ENCODE measurements at places on chromosomes 2 and 18. TPM values are rescaled to one million over a fixed set of nuclear protein-coding genes. Genes with fewer than 3 reads are reported as not detected.

GRCh38 chr2:66433695-66433944 is 1.3 kb upstream of the MEIS1 start:
- peak overlapping the region; percentile 87 for H3K27ac ChIP-seq
- H3K4me1 ChIP-seq: no peaks in the 10 kb centered on the region
- peak overlapping the region; percentile 43 for H3K4me3 ChIP-seq
- no peaks in the 10 kb centered on the region for H3K36me3 ChIP-seq
- H3K27me3 ChIP-seq: no peaks in the 10 kb centered on the region

The AFF3 gene
- 0.69 TPM for total RNA-seq

DNA sequence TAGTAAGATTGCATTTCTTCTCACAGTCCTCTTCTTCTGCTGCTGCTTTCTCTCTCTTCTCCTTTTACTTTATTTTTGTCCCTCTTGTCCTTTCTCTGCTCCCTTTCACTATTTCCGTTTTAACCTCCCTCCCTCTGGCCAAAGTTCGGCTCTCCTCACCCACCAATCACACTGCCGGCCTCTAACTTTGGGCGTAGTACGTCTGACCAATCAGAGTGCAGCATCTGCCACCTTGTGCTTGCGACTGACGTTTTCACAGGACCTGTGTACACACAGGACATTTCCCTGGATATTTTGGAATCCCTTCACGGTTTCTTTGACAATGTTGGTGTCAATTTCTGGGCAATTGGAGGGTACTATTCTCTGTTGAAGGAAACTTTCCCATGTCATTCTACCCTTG is 22.6 kb upstream of the ICOS start:
- peaks cover 12% of the 10 kb centered on the region for H3K4me1 ChIP-seq
- no peak overlapping the region for H3K27ac ChIP-seq

GRCh38 chr2:169386722-169387121 is 24.4 kb upstream of the LRP2 start:
- H3K27me3 ChIP-seq: no peaks in the 10 kb centered on the region
- H3K4me1 ChIP-seq: no peaks in the 10 kb centered on the region
- no peak for DNase-seq
- no peak overlapping the region for H3K27ac ChIP-seq
- no peaks in the 10 kb centered on the region for H3K36me3 ChIP-seq
- H3K4me3 ChIP-seq: no peak overlapping the region

- H3K4me1 ChIP-seq: no peaks in the 10 kb centered on the region
- no peak overlapping the region for H3K4me3 ChIP-seq
- H3K27me3 ChIP-seq: no peaks in the 10 kb centered on the region
- no peak overlapping the region for H3K27ac ChIP-seq
Observed at GRCh38 chr2:120385355-120386127, 39.6 kb downstream of the INHBB start.

The SCG2 gene
- 4.4 TPM for total RNA-seq

GRCh38 chr2:73257425-73258125 is 23.5 kb downstream of the CCT7 start:
- no peak overlapping the region for H3K27ac ChIP-seq
- H3K36me3 ChIP-seq: no peaks in the 10 kb centered on the region
- H3K4me3 ChIP-seq: no peak overlapping the region
- peak; percentile 76 for DNase-seq
- H3K27me3 ChIP-seq: no peaks in the 10 kb centered on the region

GRCh38 chr2:28779001-28779400 is 27.4 kb downstream of the PPP1CB start:
- H3K36me3 ChIP-seq: peaks cover 12% of the 10 kb centered on the region
- no peak for DNase-seq
- H3K27me3 ChIP-seq: no peaks in the 10 kb centered on the region
- no peak overlapping the region for H3K4me3 ChIP-seq
- H3K27ac ChIP-seq: no peak overlapping the region

DNA sequence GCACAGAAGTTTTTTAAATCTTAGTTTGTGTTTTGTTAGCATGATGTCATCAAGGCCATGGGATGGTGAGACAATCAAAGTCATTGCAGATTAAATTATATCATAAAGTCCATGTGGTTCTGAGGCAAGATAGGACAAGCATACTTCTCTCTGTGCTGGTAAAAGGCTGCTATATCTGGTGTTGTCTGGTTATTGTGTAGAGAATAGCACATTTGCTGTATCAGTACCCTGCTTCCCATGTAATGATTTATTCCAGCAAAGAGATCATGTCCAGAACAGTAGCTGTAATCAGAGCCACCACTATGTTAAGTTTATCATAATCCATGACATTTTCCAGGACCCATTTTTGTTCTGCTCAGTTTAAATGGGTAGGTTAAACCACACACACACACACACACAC is 123.0 kb downstream of the TTC27 start:
- H3K4me3 ChIP-seq: no peak overlapping the region
- H3K36me3 ChIP-seq: no peaks in the 10 kb centered on the region
- H3K4me1 ChIP-seq: no peaks in the 10 kb centered on the region
- no peak overlapping the region for H3K27ac ChIP-seq
- DNase-seq: no peak

DNA sequence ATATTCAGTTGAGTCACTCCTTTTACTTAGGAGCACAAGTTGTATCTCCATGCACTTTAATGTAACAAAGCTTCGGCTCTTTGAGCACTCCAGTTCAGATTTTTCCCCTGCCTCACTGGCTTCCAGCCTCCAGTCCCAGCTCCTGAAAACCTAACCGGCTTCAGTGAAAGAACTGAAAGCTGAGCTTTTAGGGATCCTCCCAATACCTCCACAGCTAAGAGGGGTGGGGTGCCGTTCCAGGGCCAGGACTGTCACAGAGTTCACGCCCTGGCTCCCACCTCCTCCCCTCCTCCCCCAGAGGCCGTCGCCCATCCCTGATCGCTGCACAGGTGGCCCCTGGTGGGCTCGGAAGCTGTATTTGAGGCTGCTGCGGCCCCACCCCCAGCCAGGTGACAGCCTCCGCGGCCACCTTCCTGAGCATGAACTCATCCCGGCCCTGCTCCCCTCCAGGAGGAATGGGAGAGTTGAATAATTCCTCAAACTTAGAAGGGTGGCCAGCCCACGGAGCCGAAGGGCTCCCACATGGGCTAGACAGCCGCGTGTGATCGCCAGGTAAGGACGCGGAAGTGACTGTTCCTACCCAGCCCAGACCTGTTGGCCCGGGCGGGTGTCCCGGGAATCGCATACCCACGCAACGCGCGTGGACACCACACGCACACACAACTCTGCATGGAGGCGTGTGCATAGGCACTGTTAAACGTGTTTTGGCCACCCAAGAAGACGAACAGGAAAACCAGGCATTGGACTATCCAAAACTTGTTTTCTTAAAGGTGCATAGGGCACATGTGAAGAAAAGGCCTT is 1.8 kb downstream of the MYO5B start:
- H3K27me3 ChIP-seq: no peaks in the 10 kb centered on the region
- no peaks in the 10 kb centered on the region for H3K36me3 ChIP-seq
- no peaks in the 10 kb centered on the region for H3K4me1 ChIP-seq
- no peak overlapping the region for H3K27ac ChIP-seq
- peak; percentile 20 for DNase-seq
- H3K4me3 ChIP-seq: peak overlapping the region; percentile 76

The VWC2L gene
- total RNA-seq: not detected

The ABCG5 gene
- not detected for total RNA-seq

DNA sequence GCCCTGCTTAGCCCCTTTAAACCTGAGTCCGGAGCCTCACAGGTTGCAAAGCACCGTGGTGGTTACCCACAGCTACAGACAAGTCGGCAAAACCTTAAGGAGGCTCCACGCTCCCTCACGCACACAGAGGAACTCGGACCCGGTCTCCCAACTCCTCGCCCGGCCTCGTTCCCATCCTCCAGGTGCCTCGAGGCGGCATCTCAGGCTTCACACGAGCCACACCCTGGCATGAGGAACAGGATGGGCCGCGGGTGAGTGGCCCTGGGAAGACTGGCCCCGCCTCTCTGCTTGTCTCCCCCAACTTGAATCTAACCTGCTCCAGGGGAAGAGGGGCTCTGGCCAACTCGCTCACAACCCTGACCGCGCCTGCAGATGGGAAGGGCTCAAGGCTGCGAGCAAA is 97.4 kb downstream of the EIPR1 start:
- DNase-seq: no peak
- no peaks in the 10 kb centered on the region for H3K36me3 ChIP-seq
- peak overlapping the region; percentile 46 for H3K27ac ChIP-seq

GRCh38 chr2:7089284-7089683 is 172.1 kb downstream of the RNF144A start:
- H3K4me1 ChIP-seq: no peaks in the 10 kb centered on the region
- no peaks in the 10 kb centered on the region for H3K36me3 ChIP-seq
- no peak overlapping the region for H3K27ac ChIP-seq
- no peak overlapping the region for H3K4me3 ChIP-seq
- no peak for DNase-seq

GRCh38 chr2:58515827-58516573 is 274.9 kb upstream of the FANCL start:
- no peaks in the 10 kb centered on the region for H3K27me3 ChIP-seq
- DNase-seq: no peak
- H3K36me3 ChIP-seq: no peaks in the 10 kb centered on the region
- H3K27ac ChIP-seq: no peak overlapping the region

- H3K36me3 ChIP-seq: no peaks in the 10 kb centered on the region
- no peak overlapping the region for H3K27ac ChIP-seq
- no peaks in the 10 kb centered on the region for H3K4me1 ChIP-seq
- no peak overlapping the region for H3K4me3 ChIP-seq
- no peak for DNase-seq
Observed at GRCh38 chr18:7953095-7953958, 386.2 kb downstream of the PTPRM start.

The AGBL5 gene
- 10.6 TPM for total RNA-seq

- H3K36me3 ChIP-seq: no peaks in the 10 kb centered on the region
- H3K27me3 ChIP-seq: no peaks in the 10 kb centered on the region
- no peak overlapping the region for H3K27ac ChIP-seq
Observed at GRCh38 chr2:215215637-215216036, 77.2 kb upstream of the ABCA12 start.

The STARD6 gene
- total RNA-seq: not detected

DNA sequence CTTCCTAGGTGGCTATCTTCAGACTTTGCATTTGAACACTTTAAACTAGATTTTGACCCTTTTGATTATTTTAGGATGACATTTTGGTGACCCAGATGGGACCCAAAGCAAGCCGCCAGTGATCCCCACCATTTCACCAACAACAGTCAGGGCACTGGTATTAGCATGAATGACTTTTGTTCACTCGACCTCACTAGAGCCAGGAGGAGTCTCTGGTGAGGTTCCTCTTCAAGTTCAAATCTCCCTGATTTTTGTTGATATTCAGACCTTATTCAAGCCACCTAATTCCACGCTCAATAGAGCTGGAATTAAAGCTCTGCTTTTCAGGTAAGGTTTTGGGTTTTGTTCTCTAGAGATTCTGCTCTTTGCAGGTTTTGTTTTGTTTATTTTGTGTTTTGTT is 202.3 kb downstream of the MREG start:
- no peak overlapping the region for H3K27ac ChIP-seq
- H3K27me3 ChIP-seq: no peaks in the 10 kb centered on the region
- no peak overlapping the region for H3K4me3 ChIP-seq
- no peaks in the 10 kb centered on the region for H3K4me1 ChIP-seq
- H3K36me3 ChIP-seq: no peaks in the 10 kb centered on the region

- H3K27ac ChIP-seq: no peak overlapping the region
- H3K4me1 ChIP-seq: peaks cover 7% of the 10 kb centered on the region
- no peak for DNase-seq
- H3K4me3 ChIP-seq: no peak overlapping the region
Observed at GRCh38 chr2:145155196-145155595, 635.3 kb upstream of the ZEB2 start.

GRCh38 chr2:136143603-136144451 is 25.9 kb upstream of the CXCR4 start:
- H3K36me3 ChIP-seq: no peaks in the 10 kb centered on the region
- H3K4me3 ChIP-seq: no peak overlapping the region
- no peak overlapping the region for H3K27ac ChIP-seq
- no peaks in the 10 kb centered on the region for H3K4me1 ChIP-seq
- DNase-seq: no peak
- no peaks in the 10 kb centered on the region for H3K27me3 ChIP-seq

The HTR2B gene
- 0.19 TPM for total RNA-seq

The SPATA3 gene
- not detected for total RNA-seq

DNA sequence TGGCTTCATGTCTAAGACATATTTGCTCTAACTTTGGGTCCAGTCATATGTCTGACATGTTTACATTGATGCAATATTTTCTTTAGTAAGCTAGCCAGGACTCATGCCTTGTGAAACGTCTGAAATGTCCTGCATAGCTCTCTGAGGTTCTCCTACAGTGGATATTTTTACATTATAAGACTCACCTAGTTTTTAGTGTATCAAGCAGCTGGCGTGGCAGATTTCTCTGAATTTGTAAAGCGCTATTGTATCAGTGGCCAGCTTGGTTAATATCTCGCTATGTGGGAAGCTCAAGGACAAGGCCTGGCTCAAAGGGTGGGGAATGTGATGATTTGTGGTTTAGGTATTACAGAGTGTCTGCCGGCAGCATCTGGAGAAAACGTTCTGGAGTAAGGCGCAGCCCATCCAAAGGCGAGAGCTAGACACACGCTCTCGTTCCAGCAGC is 164.3 kb downstream of the LTBP1 start:
- no peaks in the 10 kb centered on the region for H3K36me3 ChIP-seq
- no peak overlapping the region for H3K27ac ChIP-seq
- no peak for DNase-seq
- H3K27me3 ChIP-seq: no peaks in the 10 kb centered on the region
- H3K4me1 ChIP-seq: no peaks in the 10 kb centered on the region
- H3K4me3 ChIP-seq: no peak overlapping the region

The FMNL2 gene
- 14.2 TPM for total RNA-seq

The MYO7B gene
- total RNA-seq: 1.4 TPM

The CIDEA gene
- not detected for total RNA-seq

DNA sequence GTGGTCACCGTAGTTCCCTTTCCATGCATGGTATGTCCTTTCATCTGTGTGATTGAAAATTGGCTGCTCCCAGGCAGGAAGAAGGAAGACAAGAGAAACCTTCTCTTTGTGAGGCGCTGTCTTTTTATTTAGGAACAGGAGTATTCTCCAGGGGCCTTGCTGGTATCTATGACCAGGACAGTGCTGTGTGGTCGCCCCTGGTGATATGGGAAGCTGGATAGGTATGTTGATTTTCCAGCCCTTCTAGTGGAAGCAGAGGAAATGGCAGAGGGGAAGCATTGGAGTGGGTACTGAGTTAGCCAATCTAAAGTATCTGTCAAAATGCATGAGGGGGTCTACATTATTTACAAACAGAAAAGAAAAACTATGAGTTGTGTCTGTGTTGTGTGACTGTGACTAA is 226.6 kb downstream of the MTX2 start:
- no peak overlapping the region for H3K4me3 ChIP-seq
- H3K27ac ChIP-seq: no peak overlapping the region
- DNase-seq: no peak
- no peaks in the 10 kb centered on the region for H3K36me3 ChIP-seq
- H3K27me3 ChIP-seq: no peaks in the 10 kb centered on the region

DNA sequence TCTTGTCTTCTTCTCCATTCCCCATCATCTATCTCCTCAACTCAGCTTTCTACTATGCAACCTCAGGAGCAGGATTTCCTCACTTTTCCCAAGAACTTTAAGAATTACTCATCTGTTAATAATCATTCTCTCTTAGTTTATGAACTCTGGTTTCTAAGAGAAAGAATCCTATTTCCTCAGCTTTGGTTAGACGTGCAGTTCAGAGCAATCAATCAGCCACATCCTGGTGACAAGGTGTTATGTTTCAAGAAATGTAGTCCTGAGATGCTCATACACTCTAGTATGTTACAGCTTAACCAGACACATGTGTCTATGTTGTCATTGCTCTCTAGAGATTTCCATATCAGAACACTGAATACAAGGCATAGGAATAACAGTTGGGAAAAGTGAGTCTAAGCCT is 277.9 kb downstream of the MBD2 start:
- H3K27ac ChIP-seq: no peak overlapping the region
- no peak for DNase-seq
- H3K27me3 ChIP-seq: no peaks in the 10 kb centered on the region
- no peaks in the 10 kb centered on the region for H3K4me1 ChIP-seq

The SLC25A52 gene
- total RNA-seq: not detected

All from pancreas (tissue), 10 donors.